ENCODE measurements at places on chromosomes 12 and 14.

DNA sequence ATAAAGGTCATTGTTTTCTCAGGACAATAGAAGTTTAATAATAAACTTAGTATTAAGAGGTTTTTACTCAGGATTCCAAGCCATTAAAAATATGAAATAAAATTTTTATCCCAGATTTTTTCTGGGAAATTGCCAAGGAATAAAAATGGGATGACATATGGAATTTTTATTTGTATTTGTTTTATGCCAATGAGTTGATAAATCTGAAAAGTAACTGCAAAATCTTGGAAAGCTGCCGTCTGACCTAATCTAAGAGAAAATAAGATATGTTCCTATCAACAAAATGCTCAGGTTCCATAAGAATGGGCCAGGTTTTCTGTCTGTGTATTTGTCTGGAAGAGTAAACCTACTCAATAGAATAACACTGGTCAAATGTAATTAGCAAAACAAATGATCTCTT lies 22.2 kb upstream of the KERA start:
- no peak for DNase-seq

GRCh38 chr14:63248211-63248610 lies 44.0 kb downstream of the RHOJ start:
- no peak for DNase-seq

DNA sequence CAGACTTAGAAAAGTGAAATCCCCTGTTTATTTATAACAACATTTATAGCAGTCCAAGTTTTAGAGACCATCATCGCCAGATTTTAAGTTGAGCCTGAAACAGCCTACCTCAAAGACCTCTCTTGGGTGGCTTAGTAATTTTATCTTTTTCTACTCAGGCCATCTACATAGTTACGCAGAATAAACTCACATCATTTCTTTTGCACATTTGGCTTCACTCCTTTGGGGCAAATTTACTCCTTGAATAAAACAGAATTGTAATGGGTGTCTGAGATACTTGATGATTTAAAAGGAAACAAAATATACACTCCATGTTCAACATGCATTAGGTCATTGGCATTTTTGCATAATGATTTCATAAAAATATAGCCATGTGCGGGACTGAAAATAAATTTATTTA lies 104.7 kb upstream of the TSPAN8 start:
- DNase-seq: no peak

DNA sequence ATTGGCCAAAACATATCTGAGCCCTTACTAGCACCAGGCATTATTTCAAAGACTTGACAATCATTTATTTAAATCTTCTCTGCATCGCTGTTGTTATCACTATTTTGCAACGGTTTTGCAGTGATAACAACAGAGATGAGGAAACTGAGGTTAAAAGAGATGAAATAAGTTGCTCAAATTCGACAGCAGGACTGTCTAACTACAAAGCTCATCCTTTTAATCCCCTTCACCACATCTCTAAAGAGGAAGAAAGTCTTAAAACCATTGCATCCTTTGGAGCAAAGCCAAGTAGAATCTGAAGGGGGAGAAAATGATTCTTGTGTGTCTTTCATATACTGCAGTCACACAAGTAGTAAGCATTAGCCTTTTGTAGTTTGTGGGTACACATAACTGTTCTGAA lies 14.8 kb upstream of the ETNK1 start:
- no peak for DNase-seq

- DNase-seq: no peak
Observed at GRCh38 chr12:119334430-119335170, at the start of gene CCDC60. CCDC60 (plus strand) TSS chr12:119334729; CDS start chr12:119335177, 448 bp downstream.

DNA sequence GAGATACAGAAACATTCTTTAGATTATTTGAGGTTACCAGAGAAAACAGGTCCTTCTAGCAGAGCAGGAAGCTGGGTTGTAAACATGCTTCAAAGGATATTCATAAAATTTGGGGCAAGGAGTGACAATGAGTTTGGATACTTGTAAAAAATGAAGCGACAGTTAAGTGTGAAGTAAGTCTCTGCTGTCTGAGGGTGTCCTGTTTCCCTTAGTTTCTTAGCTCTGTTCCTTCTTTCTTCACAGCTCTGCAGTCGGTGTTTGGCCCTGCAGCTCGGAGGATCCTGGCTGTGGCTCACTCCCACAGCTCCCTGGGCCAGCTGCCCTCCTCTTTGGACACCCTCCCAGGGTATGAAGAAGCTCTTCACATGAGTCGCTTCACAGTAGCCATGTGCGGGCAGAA lies 10.8 kb downstream of the TMEM52B start:
- DNase-seq: no peak

GRCh38 chr14:96888593-96888992 lies 91.4 kb downstream of the VRK1 start:
- DNase-seq: peak; percentile 14

DNA sequence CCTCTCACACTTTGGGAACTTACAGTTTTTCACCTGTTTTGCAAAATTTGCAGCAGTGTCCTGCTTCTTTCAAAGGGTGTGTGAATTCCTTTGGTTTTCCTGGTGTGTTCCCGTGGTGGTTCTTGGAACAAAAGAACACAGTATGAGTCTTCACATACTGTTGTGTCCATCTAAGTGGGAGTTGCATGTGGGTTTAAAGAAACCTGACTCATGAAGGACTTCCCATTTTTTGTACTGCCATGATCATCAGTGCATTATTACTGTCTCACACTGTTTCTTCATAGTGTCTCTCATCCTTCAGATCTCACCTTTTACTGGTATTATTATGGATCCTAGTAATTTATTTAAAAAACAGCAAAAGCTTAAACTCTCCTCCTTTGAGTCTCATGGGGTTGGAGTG lies 3.8 kb upstream of the GZMH start:
- no peak for DNase-seq

DNA sequence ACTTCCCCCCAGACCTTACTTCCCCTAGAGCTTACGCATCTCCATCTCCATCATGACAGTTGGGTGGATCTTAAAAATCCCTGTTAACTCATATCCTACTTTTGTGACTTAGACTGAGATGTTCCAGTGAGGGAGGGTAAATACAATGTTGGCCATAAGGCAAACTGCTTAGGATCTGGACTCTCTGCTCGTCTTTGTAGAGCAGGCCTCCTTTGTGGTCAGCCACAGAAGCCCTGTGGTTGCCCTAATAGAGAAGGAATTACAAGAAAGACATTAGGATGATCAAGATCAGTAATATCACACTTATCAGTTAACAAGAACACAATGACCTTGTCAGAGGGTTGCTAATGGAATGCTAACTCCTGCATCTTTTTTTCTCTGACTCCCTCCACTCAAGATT lies 52.0 kb downstream of the TMEM132C start:
- DNase-seq: no peak

GRCh38 chr12:66030217-66030781 lies 100.3 kb downstream of the LLPH start:
- DNase-seq: no peak

DNA sequence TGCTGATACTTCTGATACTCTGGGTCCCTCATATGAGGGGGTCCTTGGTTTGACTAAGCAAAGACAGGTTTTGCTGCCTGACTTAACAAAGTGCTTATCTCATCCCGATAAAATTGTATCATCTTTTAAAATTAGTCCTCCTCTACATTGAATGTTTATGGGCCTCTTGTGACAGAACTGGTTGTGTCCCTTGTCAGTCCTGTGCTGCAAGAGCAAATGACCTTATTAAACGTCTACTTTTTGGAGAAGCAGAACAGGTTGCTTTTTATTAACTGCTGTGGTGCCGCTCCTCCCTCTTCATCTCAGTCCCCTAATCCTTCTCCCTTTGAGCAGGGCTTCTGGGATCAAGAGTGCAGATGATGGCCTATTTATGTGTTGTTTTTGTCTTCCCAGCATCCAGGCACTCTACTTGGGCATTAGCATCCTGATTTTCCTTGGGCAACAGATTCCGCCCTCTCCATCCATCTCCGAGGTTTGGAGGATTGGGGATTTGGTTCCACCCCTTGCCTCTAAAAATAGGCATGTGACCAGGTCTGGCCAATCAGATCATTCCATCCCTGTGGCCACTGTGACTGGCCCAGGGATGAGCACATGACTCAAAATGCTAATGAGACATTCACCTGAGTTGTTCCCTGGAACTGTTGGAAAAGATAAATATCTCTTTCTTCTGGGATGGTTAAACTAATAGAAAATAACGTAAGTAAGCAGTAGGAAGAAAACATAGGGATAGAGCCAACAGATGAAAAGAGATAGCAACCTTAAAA lies 2.9 kb upstream of the DENR start:
- no peak for DNase-seq

DNA sequence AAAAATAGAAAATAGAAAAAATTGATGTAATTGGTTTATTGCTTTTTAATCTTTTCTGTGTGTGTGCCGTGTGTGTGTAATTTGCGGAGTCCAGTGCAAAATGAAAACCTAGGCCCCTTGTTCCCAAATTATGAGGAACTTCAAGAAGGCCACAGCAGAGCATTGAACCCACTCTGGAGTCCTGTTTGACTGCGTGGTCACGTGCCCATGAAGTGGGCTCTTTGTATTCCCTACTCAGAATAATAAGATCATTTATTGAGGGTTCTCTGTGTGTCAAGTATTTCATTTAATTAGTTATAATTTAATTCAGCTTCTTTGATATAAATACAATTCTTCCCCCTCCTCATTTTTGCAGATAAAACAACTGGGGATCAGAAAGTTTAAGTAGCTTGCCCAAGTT lies 12.3 kb upstream of the NINJ2 start:
- DNase-seq: no peak

DNA sequence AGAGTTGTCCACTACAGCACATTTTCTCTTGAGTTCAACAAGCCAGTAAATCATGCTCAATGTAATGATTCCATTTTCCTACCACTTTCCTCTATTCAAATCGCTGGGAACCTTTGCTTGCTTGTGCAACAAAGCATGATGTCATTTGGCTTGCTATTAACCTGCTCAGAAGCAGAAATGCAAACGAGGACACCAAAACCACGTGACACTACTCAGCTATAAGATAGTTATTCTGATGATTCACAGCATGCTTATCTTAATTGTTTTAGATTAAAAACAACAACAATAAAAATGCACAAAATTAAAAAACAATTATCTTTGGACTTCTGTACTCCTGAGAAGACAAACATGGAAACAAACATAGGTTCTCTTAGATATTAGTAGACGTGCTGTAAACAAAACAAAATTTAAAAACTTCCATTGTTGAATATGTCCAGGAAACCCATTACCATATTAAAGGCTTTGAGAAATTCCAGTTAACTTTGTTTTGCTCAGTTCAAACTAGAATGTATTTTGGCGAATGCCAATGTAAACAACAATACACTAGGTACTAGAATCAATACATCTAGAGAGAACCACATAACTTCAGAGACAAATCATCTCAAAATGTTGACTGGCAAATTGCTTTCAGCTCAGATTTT lies 77.5 kb upstream of the KRAS start:
- no peak for DNase-seq

GRCh38 chr14:95345032-95345431 lies 25.3 kb upstream of the CLMN start:
- no peak for DNase-seq

GRCh38 chr12:92912052-92912451 lies 17.0 kb downstream of the EEA1 start:
- DNase-seq: no peak

DNA sequence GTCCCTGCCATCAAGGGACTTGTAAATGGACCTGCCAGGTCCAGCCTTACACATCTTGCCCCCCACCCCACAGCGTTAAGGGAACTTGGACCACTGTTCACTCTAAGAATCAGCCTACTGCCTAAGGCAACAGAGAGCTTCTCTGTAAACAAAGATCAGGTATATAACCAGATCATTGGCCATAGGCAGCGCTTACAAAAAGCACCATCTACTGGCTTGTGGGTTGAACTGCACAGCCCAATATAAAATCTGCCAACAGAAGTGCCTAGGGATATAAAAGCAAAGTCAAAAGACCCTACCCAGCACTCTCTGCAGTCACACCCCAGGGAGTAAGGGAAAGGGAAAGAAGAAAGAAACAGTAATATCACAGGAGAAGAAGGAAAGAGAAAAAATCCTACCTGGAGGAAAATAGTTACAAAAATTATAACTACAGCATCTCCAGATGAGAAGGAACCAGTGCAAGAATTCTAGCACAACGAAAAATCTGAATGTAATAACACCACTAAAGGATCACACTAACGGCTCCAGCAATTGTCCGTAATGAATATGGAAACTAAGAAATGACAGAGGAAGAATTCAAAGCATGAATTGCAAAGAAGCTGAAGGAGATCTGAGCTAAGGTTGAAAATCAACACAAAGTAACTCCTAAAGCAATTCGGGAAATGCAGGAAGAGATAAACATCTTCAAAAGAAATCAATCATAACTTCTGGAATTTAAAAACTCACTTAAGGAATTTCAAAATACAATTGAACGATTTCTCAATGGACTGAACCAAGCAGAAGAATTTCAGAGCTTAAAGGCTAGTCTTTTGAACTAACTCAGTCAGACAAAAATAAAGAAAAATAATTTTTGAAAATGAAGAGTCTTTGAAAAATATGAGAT lies 95.2 kb upstream of the PCED1B start:
- no peak for DNase-seq

DNA sequence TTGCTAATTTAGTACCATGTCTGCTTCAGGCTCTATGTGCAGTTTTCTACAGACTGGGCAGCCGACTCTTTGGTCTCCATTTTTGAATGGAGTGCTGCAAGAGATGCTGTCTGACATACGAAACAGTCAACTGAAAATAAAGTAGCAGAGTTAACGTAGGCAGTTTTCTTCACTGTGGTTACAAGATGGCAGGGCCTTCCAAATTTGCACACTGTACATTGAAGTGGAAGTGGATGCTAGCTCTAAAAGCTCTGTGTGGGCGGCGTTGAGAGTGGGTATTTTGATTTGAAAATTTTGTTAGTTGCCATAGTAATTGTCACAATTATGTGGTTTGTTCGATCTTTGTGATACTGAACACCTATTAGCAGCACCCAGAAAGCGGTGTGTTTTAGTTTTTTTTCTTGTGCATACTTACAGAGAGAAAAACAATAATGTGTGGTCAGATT lies 154.9 kb upstream of the ATP2B1 start:
- no peak for DNase-seq

GRCh38 chr12:18658829-18659228 lies 79.0 kb downstream of the PLCZ1 start:
- no peak for DNase-seq

- peak; percentile 28 for DNase-seq
Observed at GRCh38 chr12:53543539-53543938, 36.3 kb upstream of the NPFF start.

DNA sequence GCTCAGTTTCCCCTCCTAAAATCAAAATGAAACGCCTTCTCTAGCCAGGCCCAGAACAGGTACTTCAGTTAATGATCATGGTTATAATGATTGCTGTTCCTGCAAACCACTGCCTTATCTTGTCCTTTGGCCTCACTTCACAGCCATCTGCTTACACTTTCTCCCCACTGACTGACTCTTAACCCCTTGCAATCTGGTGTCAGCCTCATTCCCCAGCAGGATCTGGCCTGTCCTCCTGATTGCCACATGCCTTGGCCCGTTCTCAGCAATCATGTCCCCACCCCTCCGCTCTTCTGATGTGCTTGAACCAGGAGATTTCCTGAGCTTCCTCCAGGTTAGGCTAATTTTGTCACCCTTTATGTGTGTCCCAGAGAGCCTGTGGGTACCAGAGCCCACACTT lies 64.5 kb downstream of the KCNA1 start:
- peak; percentile 18 for DNase-seq
